ENCODE measurements at places on chromosomes 3 and 15.

GRCh38 chr3:22585504-22585903 is 617.6 kb upstream of the UBE2E2 start:
- DNase-seq: no peak

DNA sequence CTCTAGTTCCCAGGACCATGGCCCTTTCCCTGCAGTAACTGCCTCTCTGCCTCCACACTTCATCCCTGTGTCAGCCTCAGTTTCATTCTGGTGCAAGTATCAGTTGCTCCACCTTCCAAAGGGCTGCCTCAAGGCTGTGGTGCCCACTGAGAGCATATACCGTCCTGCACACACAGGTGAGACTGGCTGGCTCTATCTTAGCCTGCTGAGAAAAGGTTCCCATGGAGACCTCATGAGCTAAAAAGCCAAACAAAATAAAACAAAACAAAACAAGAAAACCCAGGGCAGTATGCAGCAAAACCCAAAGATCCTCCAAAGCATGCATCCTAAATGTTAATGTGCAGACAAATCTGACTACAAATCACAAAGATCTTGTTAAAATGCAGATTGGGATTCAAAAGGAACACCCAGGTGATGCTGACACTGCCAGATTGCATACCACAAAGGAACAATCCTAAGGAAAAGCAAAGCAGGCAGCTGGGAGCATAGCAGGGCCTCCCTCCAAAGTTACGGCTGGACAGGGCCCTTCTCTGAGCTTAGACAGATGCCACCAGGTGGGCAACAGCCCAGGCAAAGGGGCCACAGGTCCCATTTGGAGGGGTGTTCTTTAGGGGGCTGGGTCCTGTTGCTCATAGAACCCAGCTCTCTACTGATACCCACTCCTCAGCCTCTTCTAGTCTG is 76.3 kb upstream of the SLCO2A1 start:
- DNase-seq: no peak

DNA sequence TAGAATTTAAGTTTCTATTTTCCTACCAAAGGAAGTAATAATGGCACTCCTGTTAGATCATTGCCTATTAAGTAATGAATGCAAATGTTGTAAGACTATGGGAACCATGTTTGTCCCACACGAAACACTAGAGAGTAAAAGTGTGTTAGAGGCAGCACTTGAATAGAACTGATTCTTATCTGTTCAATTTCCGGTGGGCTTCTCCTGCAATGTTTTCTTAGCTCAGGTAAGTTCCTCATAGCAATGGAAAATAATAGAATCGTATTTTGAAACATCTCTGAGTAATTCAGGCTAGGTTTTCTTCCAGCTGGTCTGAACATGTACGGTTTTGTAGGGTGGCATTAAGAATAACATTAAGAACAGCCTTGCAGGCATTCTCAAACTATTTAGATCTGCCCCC is 145.3 kb upstream of the LIPC start:
- no peak for DNase-seq

- DNase-seq: no peak
Observed at GRCh38 chr15:97993310-97993738, 32.8 kb downstream of the ARRDC4 start.

DNA sequence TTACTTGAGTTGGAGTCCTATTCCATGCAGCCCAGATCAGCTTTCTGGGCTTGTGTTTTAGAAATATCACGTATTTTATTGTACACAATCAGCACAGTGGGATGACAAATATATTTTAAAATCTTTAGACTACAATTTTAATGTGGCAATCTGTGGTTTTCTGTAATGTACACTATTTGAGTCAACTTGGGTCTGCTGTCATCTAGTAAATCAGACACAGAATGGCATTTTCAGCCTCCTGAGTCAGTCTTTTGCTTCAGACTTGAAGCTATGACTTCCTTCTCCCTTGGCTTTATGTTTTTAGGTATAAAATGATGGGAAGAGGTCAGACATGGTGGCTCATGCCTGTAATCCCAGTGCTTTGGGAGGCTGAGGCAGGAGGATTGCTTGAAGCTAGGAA is 232.1 kb downstream of the NECTIN3 start:
- DNase-seq: no peak

DNA sequence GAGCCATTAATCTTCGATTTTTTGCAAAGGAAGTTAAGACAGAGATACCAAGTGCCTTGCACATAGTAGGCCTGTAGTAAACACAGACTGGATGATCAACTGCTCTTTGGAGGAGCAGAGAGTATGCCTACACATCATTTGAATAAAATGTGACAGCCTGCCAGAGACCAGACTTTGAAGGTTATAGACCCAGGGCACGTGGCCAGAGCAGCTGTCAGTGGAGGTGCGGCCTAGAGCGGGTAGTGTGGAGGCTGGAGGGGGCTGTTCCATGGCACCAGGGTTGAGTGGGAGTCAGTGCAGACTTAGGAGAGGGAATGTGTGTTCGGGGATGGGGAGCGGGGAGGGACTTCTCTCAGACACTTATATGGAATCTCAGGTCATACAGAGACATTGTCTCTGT is 80.8 kb downstream of the SMAD3 start:
- no peak for DNase-seq

DNA sequence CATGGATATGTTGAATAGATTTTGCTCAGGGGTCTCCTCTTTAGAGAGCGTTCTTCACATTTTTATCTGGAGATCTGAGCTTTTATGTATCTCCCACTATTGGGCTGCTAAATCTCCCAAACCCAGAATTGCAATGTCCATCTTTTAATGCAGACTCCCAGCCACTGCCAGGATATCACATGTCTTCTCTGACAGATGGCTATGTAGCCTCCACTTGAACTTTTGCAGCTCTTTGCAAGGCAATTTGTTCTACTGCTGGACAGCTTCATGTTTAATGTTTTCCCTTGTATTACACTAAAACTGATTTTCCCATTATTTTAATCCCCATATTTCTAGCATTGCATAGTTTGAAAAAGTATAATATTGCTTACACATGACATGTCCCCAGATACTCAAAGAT is 177.2 kb downstream of the LPP start:
- no peak for DNase-seq

DNA sequence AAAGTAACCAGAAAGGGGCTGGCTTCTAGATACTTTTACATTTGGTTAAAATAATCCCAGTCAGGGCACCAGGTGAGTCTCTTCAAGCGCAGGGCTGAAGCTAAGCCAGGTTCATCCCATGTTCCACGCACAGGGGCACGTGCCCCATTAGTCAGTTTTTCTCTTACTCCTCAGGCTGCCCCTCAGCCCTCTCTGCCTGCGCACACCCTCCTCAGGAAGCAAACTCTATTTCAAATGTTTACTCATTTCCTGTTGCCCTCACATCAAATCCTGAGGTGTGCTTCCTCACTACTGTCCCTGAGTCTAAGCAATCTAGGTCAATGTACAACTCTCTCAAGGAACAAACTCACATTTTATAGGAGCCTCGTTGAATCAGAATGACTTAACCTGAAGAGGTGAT is 48.5 kb downstream of the THBS1 start:
- DNase-seq: peak; percentile 50

DNA sequence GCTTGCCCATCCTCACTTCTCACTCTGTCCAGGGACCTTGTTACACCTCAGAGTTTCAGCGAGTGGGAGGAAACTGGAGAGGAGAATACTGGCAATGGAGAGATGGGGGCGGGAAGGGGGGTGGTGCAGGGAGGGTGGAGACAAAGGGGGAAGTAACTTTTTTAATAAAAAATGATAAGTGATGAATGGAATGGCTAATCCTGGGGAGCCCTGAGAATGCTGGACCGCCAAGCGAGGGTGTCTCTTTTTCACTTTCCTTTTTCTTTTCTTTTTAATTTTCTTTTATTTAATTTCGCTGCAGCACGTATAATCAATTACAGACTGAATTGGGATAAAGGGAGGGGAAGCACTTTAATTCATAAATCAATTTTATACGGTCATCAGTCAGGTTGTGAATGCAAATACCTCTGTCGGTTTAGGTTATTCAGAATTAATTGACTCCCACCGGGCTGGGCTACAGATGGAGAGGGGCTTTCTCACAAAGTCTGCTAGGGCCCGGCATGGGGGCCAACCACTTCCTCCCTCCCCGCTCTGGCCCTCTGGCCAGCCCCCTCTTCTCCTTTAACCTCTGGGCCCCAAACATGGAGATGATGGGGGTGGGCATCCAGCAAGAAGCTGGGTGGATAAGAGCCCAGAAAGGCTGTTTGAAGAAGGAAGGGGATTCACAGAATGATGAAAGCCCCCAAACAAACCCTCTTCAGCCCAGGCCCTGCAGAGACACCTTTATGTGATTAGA is 106.8 kb upstream of the BOC start:
- DNase-seq: no peak

DNA sequence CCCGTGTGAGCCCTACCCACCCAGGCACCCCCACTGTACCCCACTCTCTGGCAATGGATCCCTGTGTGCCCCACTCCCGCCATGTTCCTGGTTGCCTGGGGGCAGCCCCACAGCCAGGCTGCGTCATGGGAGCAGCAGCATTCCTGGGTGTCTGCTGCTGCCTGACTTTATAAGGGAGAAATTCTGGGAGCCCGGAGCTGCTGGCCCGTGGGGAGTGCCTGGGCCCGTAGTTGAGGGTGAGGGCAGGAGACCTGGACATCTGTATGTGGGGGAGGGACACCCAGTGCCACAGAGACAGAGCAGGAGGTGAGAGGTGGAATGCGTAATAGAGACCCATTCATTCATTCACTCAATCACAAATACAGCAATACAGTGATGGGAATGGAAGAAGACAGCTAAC is 15.1 kb downstream of the CSPG4 start:
- DNase-seq: no peak

GRCh38 chr3:36817806-36818533 is 53.6 kb upstream of the DCLK3 start:
- no peak for DNase-seq

DNA sequence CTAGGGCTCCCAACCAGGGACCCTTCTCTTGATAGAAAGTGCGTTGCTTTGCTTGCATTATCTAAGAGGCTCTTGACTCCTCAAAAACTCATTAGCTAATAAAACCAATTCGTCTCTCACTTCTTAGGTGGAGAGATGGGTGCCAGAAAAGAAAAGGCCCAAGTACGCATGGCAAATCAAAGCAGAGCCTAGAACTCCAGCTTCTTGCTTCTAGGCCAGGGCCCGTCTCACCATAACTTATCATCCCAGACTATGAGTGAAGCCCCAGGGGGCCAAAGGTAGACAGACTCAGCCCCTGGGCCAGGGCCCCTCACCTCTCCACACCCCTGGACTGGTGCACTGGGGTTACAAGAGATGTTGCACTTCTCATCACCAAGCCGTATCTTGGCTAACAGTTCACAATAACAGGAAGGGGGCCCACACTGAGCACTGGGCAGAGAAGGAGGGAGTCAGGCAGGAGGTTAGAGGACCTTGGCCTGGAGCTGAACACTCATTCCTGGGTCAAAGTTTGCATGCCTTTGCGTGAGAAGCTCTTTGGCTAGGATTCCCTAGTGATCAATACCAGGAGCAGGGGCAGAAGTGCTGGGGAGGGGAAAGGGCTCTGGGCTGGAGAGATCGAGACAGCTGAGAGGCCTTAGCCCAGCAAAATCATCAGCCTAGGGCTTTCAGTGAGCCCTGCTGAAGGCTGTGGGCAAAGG is 5.4 kb upstream of the CYP1A1 start:
- DNase-seq: no peak

GRCh38 chr3:128573160-128573559 is 77.5 kb downstream of the RPN1 start:
- DNase-seq: no peak

GRCh38 chr3:125185805-125186204 is 26.7 kb downstream of the SLC12A8 start:
- no peak for DNase-seq
